Activated T-cell treated with anti-CD3 and anti-CD28 coated beads, Interleukin-2, amount 50 U/mL, for 48 hours (primary cell): ENCODE measurements at places on chromosomes 1 and 21.
A peak's percentile ranks its signal among the peaks of the same experiment; 100 is the strongest.

DNA sequence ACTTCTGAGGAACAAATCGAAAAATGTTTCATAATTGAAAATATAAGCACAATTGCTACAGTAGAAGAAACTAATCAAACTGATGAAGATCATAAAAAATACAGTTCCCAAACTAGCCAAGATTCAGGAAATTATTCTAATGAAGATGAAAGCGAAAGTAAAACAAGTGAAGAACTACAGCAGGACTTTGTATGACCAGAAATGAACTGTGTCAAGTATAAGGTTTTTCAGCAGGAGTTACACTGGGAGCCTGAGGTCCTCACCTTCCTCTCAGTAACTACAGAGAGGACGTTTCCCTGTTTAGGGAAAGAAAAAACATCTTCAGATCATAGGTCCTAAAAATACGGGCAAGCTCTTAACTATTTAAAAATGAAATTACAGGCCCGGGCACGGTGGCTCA lies 30.6 kb downstream of the IFNAR1 start:
- no peak for DNase-seq

DNA sequence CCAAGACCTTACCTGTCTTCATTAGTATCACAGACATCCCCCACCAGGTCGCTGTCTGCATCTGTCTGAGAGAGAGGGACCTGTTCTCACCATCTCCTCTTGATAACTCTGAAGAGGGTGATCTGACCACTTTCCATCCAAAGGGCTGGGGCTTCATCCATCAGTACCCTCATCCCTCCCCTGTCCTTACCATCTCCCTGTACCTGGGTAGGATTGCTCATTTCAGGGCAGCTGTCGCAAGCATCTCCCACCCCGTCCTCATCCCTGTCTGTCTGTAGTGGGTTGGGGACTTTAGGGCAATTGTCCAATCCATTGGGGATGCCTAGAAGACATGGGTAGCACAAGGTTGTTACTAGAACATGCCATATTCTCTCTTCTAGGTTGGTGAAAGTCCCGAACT lies 7.9 kb downstream of the THBS3 start:
- DNase-seq: no peak

- DNase-seq: no peak
Observed at GRCh38 chr1:59638231-59638711, 176.5 kb upstream of the HOOK1 start.

- DNase-seq: no peak
Observed at GRCh38 chr1:175220853-175221556, 28.4 kb upstream of the KIAA0040 start.

GRCh38 chr1:201298396-201299381 lies 15.4 kb downstream of the PKP1 start:
- no peak for DNase-seq

DNA sequence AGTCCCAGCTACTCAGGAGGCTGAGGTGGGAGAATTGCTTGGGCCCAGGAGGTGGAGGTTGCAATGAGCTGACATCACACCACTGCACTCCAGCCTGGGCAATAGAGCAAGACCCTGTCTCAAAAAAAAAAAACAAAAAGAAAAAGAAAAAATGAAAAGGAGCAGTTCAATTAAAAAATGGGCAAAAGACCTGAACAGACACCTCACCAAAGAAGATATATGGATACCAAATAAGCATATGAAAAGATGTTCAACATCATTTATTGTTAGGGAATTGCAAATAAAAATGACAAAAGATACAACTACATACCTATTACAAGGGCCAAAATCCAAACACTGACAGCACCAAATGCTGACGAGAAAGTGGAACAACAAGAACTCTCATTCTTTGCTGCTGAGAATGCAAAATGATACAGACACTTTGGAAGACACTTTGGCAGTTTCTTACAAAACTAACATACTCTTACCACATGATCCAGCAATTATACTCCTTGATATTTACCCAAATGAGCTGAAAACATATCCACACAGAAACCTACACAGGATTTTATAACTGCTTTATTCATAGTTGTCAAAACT lies 28.7 kb upstream of the ATP5PO start:
- DNase-seq: no peak

DNA sequence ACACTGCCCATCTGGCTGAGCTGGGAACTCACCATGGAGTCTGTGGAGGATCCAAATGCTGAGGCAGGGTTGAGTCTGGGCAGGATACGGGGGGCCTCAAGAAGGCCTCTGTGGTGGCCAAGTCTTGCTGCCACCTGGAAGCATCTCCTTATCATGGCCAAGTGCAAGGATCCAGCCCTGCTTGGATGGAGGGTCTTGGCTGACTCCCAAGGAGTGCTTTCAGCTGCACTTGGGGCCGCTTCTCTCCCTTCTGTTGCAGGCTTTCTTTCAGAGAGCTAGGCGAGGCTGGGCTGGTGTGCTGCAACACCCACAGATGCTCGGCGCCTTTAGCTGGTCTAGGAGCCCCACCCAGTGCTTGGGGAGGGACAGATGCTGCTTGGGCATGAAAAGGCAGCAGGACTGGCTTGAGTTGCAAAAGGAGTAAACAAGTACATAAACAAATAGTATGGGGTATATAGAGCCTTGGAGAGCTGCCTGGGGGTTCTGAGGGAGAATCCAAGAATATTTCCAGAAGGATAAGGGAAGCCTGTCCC lies at the start of gene THEM5:
THEM5 (minus strand) TSS at position 302 of the 533 bp plus-strand sequence; CDS start at position 155, 147 bp downstream.
- DNase-seq: no peak

DNA sequence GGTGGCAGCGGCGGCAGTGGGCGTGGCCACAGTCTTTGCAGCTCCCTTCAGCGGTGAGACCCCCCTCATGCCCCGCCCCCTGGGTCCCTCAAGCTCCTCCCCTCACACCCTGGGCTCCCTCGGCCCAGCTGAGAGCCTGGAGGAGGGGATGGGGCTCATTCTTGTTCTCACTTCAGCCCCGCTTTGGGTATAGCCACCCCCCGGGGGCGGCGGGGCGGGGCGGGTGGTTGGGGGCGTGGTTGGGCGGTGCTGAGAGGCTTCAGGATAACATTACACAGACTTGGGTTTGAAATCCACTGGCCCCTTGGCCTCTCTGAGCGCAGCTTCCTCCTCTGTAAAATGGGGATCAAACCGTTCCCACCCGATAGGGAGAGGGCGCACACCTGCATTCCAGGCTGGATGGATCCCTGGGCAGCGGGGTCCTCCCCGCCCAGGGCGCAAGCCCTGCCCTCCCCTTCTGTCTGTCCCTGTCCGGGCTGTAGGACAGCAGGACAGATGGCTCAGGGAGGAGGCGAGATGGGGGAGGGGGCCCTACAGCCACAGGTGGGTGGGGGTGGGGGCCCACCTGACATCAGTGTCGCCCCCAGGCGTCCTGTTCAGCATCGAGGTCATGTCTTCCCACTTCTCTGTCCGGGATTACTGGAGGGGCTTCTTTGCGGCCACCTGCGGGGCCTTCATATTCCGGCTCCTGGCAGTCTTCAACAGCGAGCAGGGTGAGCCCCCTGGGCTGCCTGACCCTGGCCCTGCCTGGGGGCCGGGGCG lies 5.1 kb downstream of the CLCNKA start:
- peak; percentile 59 for DNase-seq

DNA sequence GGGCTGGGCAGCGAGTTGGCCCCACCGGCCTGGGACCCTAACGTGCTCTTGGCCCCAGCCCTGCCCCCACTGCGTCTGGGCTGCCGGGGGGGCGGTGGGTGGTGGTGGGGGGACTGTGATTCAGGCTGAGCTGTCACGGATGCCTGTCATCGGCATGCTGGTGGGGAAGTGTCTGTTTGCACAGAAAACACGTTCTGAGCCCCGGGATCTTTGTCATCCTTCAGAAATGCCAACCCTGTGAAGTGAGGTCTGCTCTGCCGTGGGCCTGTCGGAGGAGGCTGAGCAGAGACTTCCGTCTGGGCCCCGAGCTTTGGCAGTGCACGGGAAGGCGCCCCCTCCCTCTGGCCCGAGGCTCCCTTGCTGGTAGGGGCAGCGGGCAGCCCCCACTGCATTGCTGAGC lies 24.3 kb upstream of the PLCH2 start:
- no peak for DNase-seq

DNA sequence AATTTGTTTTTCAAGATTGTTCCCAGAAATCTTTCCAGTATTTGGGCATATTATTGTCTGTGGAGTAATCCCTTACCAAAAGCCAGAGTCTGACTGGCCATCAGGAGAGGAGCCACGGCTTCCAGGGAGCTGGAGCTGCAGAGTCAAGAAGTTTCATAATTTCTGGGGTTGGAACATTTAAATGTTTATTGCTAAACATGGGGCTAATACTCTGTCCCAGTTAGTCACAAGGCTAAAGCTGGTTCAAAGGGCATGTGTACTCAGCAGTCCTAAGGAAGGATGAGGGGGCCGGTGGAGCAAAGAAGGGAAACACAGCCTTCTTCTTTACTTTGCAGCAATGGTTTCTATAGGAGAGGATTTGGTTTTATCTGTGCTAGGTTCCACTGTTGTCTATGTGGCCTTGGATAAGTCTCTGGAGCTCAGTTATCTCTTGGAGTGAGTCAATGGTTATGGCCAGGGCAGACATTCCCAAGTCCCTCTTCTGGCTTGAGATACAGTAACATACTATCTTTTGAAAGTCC lies 9.5 kb downstream of the DENND2D start:
- DNase-seq: no peak

DNA sequence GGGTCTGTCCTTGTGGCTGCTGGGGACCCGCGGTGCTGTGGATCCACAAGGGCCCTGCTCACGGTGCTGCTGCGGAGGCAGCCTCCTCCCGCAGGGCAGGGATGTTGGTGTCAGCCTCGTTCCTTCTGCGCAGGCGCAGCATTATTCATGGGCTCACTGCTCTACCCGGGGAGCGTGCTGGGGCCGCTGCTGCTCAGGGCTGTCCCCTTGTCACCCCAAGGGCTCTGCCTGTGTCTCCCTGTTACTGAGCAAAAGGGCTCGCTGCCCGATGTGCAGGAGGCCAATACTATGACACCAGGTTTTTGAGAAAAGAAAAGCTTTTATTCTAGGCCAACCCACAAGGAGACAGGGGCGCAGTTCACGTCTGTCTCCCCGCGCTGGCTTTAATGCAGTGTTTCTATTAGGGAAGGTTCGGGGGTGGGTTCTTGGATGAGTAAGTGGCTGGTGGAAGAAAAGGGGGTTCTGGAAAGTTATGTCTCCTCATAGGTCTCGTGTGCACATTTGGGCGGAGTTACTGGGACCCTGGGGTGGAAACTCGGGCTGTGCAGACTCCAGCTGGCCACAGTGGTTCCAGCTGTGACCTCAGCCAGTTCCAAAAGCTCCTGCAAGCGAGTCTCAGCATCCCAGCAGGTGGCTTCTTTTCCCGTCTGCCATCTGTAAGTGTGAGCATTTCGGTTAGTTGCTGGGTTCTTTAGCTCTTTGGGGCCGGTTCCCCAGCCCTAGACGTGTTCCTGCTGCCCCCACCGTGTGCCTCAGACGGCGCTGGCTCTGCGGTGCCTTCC lies 40.8 kb upstream of the LRRC3 start:
- no peak for DNase-seq

GRCh38 chr1:244727871-244728474 lies 75.0 kb downstream of the DESI2 start:
- DNase-seq: no peak

GRCh38 chr1:185215911-185216310 lies 58.9 kb downstream of the SWT1 start:
- DNase-seq: no peak

DNA sequence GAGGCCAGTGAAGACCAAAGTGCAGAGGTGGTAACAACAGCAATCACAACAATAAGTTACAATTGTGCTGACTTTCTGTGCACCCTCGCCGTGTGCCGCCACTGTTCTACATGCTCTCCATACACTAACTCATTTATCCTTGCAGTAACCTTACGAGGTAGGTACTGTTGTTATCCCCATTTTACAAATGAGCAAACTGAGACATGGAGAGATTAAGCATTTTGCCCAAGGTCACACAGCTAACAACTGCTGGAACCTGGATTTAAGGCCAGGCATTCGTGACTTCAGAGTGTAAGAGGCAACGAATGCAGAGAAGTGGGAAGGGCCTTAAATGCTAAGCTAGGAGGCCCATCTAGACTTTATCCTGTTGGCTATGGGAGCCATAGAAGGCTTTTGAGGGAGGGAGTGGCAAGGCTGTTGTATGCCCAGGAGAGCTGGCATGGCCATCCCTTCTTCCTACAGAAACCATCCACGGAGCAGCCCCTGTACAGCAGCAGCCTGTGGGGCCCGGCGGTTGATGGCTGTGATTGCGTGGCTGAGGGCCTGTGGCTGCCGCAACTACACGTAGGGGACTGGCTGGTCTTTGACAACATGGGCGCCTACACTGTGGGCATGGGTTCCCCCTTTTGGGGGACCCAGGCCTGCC lies 36.6 kb downstream of the AZIN2 start:
- no peak for DNase-seq

- DNase-seq: peak; percentile 43
Observed at GRCh38 chr1:246569248-246570238, 3.3 kb downstream of the CNST start.

DNA sequence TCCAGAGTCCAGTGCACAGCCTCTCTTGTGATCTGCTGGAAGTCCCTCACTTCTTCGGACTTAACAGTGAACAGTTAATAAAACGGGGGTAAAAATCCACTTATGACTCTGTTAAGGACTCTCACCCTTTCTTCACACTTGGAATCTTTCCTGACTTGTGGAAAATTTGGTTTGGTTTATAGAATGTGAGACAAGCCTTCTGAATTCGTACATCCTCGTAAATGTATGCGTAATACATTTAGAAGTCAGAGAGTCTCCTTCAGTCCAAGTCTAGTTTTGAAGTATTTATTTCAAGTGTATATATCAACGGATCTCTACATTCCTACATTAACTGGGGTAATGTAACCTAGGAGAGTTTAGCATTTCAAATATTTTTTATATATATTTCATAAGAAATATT lies 270.4 kb downstream of the KCNJ6 start:
- no peak for DNase-seq

DNA sequence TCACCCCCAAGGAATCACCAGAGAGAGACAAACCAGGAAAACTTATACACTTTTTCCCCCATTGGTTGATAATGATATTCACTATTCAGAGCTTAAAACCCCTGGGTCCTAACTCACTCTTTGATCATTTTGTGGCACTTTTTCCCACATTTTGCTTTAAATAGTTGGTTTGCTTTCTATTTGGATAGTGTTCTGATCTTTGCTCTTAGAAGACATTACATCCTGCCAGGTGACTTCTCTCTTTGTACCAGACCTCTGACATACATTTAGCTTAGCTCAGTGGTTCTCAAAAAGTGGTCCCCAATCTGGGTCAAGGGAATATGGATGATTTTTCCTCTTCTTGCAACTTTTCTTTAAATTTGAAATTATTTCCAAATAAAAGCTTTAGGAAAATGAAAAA lies 228.4 kb downstream of the RPS6KC1 start:
- no peak for DNase-seq

DNA sequence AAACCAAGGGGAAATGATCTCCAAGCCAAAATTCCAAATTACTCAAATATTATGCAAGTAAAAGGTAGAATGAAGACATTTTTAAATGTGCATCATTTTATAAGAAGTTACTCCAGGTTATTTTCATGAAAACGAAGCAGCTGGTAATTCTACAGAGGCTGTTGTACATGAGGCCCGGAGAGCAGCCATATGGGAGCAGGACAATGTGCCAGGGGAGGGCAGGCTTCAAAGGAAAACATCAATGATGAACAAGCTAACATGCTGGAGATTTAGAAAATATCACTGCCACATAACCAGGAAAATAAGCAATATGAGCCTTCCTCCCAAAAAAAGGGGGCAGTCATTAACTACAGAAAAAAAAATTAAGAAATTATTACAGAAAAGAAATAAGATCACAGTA lies 109.1 kb downstream of the TIAM1 start:
- DNase-seq: no peak
